ENCODE measurements at places on chromosomes 3 and 15. TPM values are rescaled to one million over a fixed set of nuclear protein-coding genes. Genes with fewer than 3 reads are reported as not detected.

The RPUSD3 gene
- 28.2 TPM for total RNA-seq

DNA sequence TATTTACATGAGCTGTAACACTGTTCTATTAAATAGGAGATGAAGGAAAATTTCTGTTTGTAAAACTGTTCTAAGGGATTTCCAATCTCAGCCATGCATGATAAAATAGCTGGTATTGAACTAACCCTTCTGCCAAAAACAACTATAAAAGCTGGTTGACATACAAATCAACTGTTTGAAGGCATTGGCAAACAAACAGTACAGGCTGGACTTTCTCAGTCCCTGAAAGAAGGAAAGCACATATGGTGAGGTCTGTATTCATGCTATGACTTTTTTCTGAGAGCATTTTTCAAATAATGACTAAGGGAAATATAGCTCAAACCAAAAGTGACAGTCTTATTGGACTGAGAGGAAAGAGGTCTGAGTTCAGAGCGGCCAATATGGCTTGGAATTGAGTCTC is 117.0 kb upstream of the CCDC54 start:
- ATAC-seq = no peak

- no peak for ATAC-seq
Observed at GRCh38 chr3:18725668-18726407, 300.7 kb upstream of the SATB1 start.

- ATAC-seq = no peak
Observed at GRCh38 chr15:60917461-60918145, 311.5 kb downstream of the RORA start.

DNA sequence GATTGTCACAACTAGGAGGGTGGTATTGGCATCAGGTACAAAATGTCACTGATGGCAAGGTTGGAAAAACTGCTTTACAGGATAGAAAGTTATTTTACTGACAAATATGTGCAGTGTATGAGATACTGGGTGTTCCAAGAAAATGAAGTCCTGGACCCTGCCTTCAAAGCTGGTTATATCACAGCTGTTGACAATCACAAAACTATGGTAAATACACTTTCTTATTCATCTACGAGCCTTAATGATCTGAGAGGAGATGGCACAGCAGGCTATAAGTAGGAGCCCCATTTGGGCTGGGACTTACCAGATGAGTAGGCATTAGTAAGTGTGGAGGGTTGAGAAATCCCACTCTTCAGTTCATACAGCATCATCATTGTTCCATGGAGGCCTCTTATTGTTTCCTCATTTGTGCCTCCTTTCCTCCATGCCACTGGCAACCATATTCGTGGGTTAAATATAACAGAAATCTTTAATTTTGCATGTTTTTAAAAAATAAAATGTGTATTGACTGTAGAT is 66.9 kb downstream of the CMTM8 start:
- no peak for ATAC-seq
